ENCODE measurements at places on chromosomes 3 and 15.
A peak's percentile ranks its signal among the peaks of the same experiment; 100 is the strongest.

DNA sequence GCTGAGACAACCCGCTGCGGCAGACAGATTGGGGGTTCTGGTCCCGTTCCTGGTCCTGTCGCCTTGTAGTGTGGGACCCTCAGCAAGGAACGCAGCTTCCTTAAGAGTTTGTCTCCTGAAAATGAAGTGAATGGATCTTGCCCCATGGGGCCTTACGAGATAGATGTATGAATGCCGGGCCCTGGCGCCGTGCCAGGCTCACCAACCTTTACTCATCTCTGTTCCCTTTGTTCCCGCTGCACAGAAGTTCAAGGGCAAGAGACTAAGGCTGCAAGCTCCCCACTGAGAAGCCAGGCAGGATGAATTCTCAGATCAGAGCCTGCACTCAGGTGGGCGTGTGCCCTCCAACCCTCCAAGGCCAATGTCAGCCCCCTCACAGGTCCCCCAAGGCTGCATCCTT, 162.7 kb upstream of the IQSEC1 start:
- no peak for DNase-seq

DNA sequence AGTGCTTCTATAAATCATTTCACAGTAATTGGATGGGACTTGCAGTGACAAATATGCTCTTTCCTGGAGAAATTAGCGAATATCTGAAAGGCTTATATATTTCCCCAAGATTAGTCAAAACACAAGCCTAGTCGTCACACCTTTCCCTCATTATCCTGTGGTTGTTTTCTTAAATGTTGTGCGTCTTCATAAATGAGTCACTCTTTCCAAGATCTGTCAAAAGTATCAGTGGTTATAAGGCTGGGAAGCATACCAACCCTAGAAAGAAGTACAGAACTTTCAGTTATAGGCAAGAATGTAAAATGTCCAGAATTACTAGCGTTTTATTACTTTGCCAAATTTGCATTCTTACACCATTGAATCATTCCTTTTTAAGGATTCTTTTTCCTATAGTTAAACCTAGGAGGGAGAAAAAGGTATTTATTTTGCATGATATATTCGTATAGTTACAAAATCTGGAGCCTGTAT, 33.6 kb downstream of the TMEM212 start:
- no peak for DNase-seq

GRCh38 chr3:30500666-30501399, 105.6 kb upstream of the TGFBR2 start:
- no peak for DNase-seq

DNA sequence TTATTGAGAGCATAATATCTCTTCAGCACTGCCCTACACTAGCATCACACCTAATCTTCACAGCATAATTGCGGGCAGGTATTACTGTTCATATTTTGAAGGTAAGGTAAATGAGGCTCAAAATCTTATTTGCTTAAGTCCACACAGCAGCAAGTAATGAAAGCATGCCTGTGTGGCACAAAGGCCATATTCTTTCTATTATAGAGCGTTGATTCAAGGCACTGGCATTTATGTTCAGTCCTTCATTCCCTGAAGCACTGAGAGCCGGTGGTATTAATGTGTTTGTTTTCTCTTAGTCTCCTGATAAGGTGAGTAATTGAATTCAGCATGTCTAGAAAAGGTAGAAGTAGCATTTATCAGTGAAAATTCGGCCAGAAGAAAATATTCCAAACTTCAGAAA, 231.2 kb downstream of the BBX start:
- no peak for DNase-seq

DNA sequence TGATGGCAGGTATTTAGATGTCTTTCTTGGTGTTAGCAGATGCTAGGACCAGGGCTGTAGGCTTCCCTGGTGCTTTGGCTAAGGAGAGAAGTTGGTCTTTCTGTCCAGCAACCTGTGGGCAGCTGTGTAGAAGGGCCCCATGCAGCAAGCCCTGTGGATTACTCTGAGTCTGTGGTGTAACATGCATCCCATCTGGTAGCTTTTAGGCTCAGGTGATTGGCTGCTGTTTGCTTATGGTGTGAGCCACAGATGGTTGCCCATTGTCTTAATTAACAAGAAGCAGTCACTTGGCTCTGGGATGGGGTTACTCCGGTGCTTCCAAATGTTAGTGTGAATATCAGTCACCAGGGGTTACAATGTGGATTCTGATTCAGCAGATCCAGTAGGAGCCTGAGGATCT, 368.6 kb upstream of the C2CD4B start:
- no peak for DNase-seq

DNA sequence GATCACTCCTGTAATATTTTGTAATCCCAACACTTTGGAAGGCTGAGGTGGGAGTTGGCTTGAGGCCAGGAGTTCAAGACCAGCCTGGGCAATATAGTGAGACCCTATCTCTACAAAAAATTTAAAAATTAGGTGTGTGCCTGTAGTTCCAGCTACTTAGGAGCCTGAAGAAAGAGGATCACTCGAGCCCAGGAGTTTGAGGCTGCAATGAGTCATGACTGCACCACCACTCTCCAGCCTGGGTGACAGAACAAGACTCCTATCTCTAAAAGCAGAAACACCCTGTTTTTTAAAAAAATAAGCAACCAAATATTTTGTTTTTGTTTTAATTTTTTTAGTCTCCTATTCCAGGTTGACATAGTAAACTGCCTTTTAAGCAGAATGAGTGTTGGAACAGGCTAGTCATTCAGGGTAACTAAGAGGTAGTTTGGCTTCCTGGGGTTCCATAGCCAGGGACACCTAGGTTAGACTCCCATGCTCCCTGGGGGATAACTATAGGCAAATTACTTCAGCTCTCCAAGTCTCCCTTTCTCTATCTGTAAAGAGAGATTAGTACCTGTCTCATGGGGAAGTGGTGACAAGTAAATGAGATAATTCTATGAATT, 114.6 kb upstream of the C15orf61 start:
- DNase-seq: no peak

DNA sequence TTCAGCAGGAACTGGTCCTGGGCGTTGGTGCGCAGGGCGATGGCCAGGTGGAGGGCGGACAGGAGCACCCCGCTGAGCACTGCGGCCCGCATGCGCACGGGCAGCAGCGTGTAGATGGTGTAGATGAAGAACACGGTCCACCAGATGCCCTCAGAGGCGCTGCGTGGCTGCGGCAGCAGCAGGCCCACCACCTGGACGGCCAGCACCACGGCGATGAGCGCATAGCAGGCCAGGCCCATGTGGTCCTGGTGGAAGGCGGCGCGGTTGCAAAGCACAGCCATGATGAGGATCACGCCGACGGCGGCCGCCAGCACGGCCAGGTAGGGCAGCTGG, 1.5 kb downstream of the ADCY5 start:
- no peak for DNase-seq

- no peak for DNase-seq
Observed at GRCh38 chr15:88630798-88631463, 7.9 kb upstream of the ISG20 start.

DNA sequence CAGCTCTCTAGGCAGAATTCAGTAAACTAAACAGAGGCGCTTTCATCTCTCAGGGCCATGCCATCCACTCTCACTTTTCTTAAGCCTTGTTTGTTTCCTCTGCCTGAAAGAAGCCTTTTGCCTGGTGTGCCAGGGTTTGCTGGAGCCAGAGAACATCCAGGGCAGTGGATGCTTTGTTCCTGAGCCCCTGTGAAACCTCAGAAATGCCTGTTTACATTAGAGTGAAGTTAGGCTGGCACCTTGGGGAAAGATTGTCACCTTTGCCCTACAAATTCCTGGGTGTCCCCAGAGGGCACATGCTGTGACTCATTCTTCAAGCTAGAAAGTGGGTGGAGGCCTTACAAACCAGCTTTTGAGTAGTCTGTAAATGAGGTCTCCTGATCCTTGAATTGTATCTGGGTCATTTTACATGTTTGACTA, 10.7 kb upstream of the TRAK1 start:
- no peak for DNase-seq

DNA sequence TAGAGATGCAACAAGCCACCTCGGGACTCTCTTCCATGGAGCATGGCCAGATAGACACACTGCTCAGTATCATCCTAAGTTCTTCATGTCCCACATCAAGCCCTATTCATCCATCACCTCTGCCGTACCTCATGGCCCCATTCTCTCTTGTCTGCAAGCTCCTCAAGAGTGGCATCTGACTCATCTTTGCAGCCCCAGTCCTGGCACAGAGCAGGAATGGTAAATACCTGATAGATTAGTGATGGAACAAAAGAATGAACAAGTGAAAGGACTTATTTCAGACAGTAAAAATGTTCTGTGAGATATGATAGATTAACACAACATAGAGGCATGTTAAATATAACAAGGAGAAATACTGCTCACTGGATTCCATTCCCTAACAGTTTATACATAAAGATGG, 176.4 kb downstream of the ISL2 start:
- no peak for DNase-seq

- DNase-seq: no peak
Observed at GRCh38 chr3:43707266-43707665, 16.5 kb downstream of the ABHD5 start.

- DNase-seq: no peak
Observed at GRCh38 chr3:48697952-48698351, 12.2 kb upstream of the NCKIPSD start.

- DNase-seq: no peak
Observed at GRCh38 chr3:38586546-38587520, 62.7 kb downstream of the SCN5A start.

DNA sequence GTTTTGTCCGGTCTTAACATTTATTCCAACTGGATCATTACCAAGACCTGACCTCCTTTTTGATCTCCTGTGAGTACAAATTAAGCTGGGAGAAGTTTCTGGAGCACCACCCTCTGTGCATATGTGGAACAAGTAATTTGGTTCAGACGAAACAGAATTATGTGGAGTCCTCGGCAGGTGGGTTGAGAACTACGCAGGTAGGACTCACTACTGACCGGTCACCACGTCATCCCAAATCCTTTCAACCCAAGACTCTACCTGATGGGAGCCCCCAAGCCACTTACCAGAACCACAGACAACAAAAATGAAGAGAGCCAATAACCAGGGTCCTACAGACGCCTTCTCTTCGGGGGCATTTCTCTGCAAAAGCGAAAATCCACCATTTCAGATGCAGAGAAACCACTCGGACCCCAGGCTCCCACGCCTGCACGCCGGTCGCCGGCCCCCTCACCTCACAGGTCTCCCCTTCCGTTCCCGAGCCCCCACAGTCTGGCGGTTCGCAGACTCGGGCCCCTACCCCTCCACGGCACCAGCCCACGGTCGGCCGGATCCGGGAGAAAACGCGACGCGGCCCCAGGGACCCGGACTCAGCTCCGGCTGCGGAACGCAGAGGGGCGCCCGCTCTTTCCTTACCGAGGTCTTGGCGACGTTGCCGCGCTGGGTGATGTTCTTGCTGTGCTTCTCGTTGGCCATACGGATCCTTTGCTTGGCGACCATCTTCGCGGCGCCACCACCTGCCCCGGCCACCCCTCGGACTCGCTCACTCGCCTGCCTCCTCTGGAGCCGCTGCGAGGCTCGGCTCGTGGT, 674 bp downstream of the SERP1 start:
- peak; percentile 5 for DNase-seq

GRCh38 chr3:59555593-59556315, 505.9 kb upstream of the CFAP20DC start:
- DNase-seq: no peak

DNA sequence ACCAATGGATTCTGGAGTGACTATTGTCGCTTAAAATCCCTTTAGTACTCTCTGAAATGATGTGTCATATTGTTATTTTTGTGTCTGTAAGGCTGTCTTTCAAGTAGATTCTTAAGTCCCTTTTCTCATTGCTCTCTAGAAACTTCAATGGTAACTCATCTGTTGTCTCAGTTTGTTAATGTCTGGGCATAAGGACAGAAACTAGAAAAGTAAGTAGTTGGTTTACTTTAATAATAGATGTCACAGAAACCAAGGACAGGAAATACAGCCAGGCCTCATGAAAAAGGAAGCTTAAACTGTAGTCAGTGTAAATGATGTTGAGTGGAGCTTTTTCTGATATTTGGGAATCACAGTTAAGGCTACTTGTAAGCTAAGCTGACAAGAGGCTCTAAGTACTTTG, 730.2 kb upstream of the DPPA4 start:
- DNase-seq: no peak

- no peak for DNase-seq
Observed at GRCh38 chr3:165279471-165279870, 83.3 kb upstream of the SLITRK3 start.

DNA sequence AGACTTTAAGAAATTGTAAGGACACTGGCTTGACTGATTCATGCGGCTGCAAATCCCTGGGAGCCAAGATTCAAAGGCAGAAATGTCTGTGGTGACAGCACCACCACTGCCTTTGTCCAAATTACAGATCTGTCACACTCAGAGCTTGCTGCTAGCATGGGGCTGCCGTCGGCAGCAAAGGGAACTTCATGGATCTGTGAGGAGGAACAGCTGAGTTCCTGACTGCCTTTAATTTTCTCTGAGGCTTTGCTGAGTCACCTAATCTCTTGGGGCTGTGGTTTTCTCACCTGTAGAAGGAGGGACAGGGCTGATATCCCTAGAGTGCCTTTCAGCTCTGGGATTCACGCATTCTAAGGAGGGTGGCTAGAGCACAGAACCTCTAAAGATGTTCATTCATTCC, 4.1 kb upstream of the PAK6 start:
- DNase-seq: no peak

GRCh38 chr3:73924048-73924447, 299.3 kb upstream of the PDZRN3 start:
- no peak for DNase-seq

DNA sequence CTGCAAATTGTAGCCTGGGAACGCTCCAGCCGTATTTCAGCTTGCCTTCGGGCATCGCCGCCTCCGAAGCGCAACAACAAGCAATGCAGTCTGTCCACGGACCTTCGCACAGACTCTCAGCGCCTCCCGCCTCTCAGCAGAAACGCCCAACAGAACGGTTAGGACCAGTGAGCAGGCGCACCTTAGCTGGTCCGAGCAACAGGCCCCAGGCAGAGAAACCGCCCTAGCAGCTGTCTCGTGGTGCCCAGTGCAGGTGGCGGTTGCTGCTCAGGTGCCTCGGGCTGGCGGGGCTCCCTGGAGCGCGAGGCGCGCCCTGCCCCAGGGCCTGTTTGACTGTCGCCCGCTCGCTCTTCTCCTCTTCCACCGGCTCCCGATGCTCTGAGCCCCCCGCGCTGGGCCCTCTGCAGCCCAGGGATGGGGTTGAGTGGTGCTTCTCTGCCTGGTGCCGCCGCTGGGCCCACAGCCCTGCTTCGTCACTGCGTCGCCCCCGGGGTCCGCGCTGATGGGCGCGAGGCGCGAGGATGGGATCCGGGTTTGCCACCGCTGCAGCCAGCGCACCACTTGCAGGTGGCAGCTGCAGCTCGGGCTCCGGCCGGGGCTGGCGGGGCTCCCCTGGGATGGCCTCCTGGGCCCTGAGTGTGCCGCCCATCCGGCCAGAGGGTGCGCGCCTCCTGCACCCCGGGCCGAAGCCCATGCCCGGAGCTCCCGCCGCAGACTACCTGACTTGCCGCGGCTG, 268.4 kb upstream of the FRG2C start:
- no peak for DNase-seq

DNA sequence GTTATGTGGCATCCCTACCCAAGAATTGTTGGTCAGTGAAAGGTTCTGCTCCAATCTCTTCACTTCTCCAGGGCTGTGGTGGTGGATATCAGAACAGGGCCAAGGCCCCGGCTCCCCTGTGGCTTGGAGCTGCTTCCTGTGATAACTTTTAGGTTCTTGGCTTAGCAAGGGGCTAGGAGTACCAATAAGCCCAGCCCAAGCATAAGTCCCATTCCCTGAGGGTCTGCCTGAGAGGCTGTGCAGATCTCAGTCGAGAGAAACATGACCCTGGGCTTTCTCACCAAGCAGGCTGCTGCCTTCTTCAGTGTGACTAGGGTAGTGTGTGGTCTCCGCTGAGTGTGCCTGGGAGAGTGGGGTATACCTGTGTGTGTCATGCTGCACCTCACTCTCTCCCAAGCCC, 7.1 kb downstream of the CLK3 start:
- DNase-seq: no peak

- DNase-seq: no peak
Observed at GRCh38 chr3:72036899-72037298, 252.0 kb upstream of the PROK2 start.

Measured in stimulated activated CD8-positive, alpha-beta memory T cell treated with anti-CD3 and anti-CD28 coated beads, Interleukin-4, amount 100 ng/mL, for 4 hours (primary cell).